Fibroblast of skin of abdomen (primary cell): ENCODE measurements at places on chromosomes 2 and 18.
A peak's percentile ranks its signal among the peaks of the same experiment; 100 is the strongest.

GRCh38 chr2:99841749-99842148 is 300.6 kb downstream of the AFF3 start:
- DNase-seq: peak; percentile 83

- DNase-seq: no peak
Observed at GRCh38 chr2:61443342-61444041, 27.4 kb downstream of the USP34 start.

GRCh38 chr2:209236377-209236776 is 187.5 kb upstream of the MAP2 start:
- DNase-seq: no peak

- DNase-seq: no peak
Observed at GRCh38 chr18:42185486-42185885, 230.5 kb downstream of the PIK3C3 start.

DNA sequence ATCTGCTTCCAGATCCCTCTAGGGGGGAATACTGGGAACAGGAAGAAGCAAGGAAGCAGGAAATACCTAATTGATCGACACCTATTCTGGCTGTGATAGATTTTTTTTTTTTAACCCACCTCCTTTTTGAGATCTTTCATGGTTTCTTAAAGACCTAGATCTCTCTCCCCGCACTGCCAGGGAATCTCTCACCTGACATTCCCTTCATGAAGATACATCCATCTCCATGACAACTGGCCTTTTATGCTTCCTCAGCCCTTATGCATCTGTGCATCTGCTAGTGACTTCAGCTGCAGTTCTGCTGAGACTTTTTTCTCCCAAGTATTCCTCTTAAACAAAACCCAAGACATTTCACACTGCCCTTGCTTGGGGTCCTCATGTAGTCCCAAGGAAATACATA is 21.1 kb upstream of the CPO start:
- DNase-seq: no peak

DNA sequence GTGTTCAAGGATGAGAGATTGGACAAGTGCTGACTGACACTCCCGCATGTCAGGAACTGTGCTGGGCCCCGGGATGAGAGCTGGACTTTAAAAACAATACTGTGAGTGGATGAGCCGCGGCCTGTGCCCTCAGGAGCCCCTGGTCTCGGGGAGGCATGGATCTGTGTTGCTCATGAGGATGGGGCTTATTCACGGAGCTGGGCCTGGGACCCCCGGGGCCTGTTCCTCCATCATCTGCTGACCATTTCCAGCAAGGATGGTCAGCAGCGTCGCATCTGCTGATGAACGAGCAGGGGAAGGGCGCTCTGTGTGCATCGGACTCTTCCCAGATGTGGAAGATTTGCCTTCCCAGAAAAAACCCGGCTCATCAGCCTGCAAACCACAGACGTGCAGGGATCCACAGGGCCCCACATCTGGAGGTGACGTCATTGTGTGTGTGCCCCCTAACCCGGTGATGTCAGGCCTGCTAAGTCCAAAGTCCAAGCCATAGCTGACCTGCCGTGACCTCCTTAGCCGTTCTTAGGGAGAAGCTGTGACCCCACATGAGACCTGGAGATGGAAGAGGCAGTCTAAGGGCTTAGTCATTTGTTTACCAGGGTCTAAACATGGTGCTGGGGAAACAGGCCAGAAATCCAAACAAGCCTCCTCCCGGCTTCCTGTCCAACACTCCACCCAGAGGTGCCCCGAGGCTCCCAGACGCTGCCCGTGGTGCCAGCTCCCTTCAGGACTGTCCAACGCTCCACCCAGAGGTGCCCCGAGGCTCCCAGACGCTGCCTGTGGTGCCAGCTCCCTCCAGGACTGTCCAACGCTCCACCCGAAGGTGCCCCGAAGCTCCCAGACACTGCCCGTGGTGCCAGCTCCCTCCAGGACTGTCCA is 143.9 kb downstream of the PXDN start:
- DNase-seq: no peak

- peak; percentile 43 for DNase-seq
Observed at GRCh38 chr2:1024981-1025380, 74.3 kb downstream of the SNTG2 start.

DNA sequence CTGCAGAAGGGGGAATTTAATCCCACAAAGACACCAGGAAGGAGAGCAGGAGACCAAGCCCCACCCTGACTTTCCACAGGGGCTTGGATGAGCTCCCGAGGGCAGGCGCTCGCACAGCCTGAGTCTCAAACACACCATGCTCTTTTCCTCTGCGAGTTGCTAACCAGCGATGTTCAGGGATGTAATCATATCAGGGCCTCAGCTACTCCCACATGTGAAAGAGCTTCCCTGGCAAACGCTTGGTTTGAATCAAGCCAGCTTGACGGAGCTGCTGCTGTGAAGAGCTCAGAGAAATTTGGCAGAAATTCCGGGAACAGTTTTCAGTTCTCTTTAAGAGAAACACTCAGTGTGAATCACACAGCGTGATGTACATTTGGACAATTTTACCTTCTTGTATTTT is 385.8 kb downstream of the GALR1 start:
- DNase-seq: no peak

- DNase-seq: no peak
Observed at GRCh38 chr18:30623401-30624065, 419.0 kb downstream of the DSC3 start.

- DNase-seq: no peak
Observed at GRCh38 chr2:120892271-120892966, 156.8 kb downstream of the GLI2 start.

DNA sequence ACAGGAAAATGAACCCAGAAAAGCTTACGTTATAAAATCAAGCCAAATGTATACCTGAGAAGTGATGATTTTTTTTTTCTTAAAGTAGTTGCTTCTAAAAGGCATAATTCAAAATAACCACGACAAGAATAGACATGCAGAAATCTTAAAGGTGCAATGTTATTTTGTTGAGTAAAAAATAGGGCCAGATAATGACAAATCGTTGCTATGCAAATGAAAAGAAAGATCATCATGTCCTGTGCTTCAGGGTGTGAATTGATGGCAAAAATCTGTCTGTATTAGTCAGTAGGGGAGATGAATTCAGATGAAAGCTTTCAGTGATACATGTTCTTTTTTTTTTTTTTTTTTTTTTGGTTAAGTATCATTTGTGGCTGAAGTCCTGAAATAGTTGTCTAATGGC is 24.0 kb downstream of the LYPD6B start:
- DNase-seq: no peak

- no peak for DNase-seq
Observed at GRCh38 chr2:198080879-198081765, 276.7 kb downstream of the PLCL1 start.

- DNase-seq: no peak
Observed at GRCh38 chr2:237627441-237628246, at the start of gene LRRFIP1. TSS of gene LRRFIP1 (plus strand) at chr2:237627587. CDS start at chr2:237627645, 58 bp downstream.

DNA sequence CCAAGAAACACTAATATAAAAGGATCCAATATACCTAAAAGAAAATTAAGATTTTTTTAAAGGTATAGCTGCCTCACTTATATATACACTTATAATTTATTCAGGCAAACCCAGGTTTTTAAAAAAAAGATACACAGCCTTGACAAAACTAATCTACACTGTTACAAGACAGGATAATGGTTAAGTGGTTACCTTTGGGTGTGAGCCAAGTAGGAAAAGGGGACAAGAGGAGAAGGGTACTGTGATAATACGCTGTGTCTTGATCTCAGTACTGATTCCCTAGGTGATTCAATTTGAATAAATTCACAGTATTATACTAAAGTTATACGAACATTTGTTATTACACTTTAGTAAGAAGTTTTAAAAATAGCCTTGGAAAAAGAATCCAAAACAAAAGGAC is 30.6 kb downstream of the KLHL41 start:
- DNase-seq: no peak

DNA sequence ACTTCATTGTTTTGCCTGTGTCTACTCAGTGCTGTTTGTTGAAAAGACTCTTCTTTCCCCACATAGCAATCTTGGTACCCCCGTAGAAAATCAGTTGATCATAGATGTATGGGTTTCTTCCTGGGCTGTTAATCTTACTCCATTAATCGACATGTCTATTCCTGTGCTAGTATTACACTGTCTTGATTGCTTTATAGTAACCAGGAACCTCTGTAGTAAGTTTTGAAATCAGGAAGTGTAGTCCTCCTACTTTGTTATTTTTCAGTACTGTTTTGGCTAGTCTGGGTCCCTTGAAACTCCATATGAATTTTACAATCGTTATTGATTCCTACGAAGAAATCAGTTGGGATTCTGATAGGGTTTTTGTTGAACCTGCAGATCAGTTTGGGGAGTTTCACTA is 78.8 kb upstream of the FAM136A start:
- DNase-seq: no peak

- DNase-seq: peak; percentile 7
Observed at GRCh38 chr18:50277942-50278341, 3.4 kb downstream of the MBD1 start.

- peak; percentile 73 for DNase-seq
Observed at GRCh38 chr2:99865818-99866676, 276.3 kb downstream of the AFF3 start.

GRCh38 chr18:73681398-73681797 is 466.2 kb downstream of the FBXO15 start:
- no peak for DNase-seq

DNA sequence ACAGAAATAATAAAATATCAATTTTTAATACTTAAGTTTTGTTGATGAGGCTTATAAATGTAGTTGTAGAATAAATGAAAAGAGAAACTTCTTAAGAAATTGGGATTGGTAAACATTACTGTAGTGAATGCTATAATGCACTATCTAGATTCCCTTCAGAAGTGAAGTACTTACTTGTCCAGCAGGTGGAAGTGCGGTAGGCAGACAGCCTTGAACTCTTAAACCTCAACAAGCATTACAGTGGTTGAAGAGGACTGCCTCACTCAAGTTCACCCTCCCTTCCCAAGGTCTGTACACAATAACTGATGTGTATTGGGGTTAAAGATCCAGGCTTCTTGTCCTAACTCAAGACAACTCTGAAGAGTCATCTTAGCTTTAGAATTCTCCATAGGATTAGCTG is 931.0 kb upstream of the LRRTM1 start:
- DNase-seq: no peak

DNA sequence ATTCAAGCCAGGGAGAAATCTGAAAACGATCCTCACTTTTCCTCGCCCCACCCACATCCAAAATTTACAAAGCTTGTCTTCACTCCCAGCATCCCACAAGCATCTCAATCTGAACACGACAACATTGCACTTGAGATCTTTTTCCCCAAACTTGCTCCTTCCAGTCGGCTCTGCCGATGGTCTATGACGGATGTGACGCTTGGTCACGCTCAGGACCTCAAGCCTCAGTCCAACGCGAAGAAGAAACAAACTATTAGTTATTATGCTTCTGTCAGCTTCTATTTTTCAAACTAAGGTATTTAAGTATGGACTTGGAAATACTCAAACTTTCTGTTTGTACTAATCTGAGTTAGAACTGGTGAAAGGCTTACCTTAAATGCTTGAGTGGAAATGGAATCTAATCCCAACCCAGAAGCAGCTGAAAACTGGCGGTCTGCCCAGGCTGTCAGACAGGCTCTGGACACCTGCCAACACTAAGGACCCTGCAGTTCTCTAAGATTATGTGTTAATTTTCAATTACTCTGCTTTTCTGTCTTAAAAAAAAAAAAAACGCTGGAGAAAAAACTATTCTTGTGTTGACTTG is 132.1 kb upstream of the DNMT3A start:
- peak; percentile 37 for DNase-seq

GRCh38 chr2:111208639-111209038 is 87.9 kb downstream of the BCL2L11 start:
- no peak for DNase-seq

GRCh38 chr2:56288838-56289580 is 105.2 kb downstream of the CCDC85A start:
- no peak for DNase-seq

DNA sequence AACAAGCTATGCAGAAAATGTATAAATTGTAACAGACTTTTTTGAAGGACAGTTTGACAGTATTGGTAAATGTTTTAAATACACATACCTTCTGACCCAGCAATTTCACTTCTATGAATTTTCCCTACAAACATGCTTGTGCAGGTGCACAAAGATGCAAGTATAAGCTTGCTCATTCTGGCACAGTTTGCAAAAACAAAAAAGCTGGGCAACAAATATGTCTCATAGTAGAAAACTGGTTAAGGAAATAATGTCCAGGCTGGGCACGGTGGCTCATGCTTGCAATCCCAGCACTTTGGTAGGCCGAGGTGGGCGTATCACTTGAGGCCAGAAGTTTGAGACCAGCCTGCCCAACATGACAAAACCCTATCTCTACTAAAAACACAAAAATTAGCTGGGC is 96.9 kb upstream of the NEDD4L start:
- no peak for DNase-seq

- DNase-seq: no peak
Observed at GRCh38 chr2:9110346-9110884, 96.2 kb upstream of the ASAP2 start.

DNA sequence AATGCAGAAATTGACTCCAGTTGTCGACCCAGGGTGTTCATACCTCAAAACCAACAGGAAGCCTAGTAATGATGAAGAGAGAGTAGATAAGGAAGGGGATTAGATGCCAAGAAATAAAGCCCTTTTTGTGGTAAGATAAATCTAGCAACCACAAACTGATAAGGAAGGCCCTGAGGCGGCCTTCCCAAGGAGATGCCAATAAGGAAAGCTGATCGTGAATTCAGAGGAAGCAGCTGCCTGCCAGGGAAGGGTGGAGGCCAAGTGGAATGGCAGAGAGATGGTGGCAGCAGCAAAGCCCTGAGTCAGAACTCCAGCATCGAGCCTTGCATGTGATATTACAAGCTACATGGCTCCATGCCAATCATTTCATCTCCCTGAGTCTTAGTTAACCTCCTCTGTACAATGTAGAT is 126.3 kb downstream of the IRS1 start:
- peak; percentile 77 for DNase-seq

- DNase-seq: peak; percentile 15
Observed at GRCh38 chr2:39989888-39990287, 210.8 kb upstream of the THUMPD2 start.

DNA sequence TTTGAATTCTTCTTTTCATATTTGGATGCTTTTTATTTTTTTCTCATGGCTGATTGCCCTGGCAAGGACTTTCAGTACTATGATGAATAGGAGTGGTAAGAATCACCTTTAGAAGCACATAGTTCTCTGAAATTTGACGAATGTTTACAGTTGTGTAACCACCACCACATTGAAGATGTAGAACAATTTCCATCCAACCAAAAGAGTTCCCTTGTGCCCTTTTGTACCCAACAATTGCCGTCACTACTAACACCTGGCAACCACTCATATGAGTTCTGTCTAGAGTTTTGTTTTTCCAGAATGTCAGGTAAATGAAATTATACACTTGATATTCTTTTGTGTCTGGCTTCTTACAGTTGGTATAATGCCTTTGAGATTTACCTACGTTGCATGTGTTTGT is 28.7 kb upstream of the SLC16A14 start:
- DNase-seq: no peak

DNA sequence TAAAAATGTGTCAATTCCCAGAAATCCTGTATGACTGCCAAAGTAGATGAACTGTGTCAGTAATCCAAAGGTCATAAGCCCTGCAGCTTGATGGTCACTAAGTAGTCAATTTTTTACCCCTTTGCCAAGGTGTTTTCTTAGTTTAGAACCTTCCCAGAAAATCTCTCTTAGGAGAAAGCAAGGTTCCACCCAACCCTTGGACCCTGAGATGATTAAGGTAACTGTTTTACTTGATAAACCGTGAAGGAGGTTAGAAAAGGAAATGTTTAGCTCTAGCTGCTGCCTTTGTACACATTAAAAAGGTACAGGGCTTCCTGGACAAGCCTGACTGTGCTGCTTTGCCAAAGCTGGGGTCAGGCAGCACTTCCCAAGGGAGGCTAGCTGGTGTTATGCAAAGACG is 24.4 kb upstream of the LRP2 start:
- DNase-seq: no peak

GRCh38 chr2:185793532-185794345 is 55.1 kb downstream of the FSIP2 start:
- peak; percentile 16 for DNase-seq

- DNase-seq: no peak
Observed at GRCh38 chr2:60764736-60765534, 8.9 kb downstream of the PAPOLG start.
